ENCODE measurements at places on chromosomes 1 and 21.

- DNase-seq: no peak
Measured at GRCh38 chr1:247322442-247322841, 9.2 kb downstream of the ZNF496 start.

- DNase-seq: no peak
Measured at GRCh38 chr1:108534759-108535158, 25.1 kb upstream of the EEIG2 start.

DNA sequence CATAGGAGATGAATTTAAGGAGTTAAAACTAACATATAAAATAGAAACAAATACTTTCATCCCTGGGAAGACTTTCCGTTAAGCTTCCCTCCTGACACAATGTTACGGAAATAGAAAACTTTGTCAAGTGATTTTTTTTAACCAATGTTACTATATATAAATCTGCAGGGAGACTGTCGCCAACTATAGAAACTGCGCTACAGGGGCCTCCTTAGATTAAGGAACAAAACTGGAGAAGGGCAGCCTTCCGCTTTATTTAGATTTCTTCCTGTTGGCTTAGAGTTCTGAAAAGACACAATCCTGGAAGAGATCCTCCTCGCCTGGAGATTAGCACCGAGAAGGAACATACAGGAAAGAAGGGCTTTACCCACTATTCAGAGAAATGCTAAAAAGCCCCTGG, 1.5 kb downstream of the MGST3 start:
- DNase-seq: no peak

GRCh38 chr1:81920245-81920740, 119.6 kb downstream of the ADGRL2 start:
- no peak for DNase-seq

DNA sequence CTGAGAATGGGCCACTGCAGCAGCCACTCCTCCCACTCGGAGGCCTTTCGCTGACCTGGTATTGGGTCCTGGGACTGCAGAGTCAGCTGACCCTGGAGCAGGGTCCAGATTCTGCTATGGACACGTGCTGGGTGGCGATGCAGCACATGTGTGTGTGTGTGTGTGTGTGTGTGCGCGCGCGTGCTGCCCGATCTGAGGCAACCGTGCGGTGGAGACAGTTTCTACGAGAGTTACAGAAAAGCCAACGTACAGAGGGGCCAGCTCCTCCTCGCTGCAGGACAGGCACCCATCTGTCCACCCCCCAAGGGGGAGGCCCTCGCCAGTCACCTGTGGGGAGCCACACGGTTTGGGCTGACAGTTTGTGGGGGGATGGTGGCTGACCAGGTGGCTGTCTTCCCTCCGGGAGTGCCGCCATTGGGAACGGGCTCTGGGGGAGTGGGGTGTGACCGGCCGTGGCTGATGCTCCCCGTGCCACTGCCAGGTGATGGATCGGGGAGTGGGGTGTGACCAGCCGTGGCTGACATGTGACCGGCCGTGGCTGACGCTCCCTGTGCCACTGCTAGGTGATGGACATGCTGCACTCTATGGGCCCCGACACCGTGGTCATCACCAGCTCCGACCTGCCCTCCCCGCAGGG, 24.0 kb downstream of the CSTB start:
- no peak for DNase-seq

- DNase-seq: no peak
Measured at GRCh38 chr21:14493731-14494130, 52.4 kb downstream of the SAMSN1 start.

- DNase-seq: no peak
Measured at GRCh38 chr1:196545222-196545621, 63.0 kb downstream of the KCNT2 start.

DNA sequence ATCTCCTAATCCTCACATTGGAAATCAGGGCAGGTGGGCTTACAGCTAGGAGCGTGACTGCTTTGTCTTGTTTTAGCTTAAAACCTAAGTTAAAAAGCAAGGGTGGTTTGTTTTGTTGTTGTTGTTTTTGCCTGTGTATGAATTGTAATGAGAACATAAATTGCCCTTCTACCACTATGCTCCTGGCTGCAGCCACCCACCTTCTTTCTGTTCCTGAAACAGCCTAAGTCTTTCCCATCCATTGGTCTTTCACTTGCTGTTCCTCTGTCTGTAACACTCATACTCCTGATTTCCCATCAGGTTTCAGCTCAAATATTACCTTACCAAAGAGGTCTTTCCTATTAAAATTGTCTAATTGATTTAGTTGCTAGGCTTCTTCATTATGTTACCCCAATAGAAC, 604 bp upstream of the TMEM79 start:
- DNase-seq: no peak

- no peak for DNase-seq
Measured at GRCh38 chr1:180382326-180383115, 119.9 kb downstream of the ACBD6 start.

DNA sequence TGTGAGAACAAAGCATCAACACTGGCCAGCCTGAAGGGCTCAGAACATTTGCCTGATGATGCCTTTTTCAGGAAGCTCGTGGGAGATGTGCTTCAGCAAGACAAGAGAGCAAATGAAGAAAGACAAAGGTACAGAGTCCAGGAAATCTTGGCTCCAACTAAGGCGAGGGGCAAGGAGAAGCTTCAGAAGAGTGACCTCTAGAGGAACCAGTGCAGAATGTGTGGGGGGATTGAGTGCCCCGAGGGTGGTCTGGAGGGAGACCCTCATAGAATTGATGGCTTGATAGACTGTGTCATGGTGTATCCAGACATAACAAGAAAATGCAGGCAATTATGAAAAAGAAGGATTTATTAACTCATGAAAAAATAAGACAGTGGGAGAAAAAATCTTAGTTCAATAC, 15.3 kb upstream of the NLRP3 start:
- no peak for DNase-seq

DNA sequence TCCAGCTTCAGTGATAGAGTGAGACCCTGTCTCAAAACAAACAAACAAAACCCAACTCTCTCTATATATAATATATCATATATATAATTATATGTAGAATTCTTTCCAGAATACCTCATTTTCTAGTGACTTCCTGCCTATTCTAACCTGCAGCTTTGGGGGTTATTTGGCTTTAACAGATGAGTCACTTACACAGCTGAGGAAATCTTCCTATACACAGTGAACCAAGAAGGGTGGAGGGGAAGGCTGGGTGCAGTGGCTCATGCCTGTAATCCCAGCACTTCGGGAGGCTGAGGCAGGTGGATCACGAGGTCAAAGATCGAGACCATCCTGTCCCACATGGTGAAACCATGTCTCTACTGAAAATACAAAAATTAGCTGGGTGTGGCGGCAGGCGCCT, 9.2 kb downstream of the RAB29 start:
- DNase-seq: no peak

DNA sequence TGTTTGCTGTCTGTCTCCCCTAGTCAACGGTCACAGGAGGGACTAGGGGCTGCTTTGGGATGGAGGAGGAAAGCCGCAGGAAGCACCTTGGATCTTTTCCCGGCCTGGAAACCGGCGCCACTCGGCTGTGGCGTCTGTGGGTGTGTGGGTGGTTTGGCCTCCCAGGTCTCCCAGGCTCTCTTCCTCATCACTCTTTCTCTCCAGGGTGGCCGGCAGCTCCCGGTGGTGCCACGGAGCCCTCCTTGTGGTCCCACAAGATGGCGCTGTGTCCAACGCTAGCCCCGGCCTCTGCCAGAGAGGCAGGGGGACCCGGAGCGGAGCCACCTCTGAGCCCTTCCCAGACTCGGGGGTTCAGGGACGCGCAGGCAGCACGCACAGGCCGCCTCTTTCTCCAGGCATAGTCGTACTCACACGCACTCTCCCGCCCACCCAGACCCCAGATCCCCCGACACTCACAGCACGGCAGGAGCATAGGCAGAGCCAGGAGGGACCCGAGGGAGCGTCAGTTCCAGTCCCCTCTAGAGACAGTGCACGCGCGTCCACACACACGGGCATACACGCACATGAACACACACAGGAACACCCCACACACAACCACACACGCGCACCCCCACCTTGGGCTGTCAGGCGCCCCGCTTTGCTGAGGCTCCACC, 31.2 kb downstream of the CDCP2 start:
- DNase-seq: peak; percentile 32

DNA sequence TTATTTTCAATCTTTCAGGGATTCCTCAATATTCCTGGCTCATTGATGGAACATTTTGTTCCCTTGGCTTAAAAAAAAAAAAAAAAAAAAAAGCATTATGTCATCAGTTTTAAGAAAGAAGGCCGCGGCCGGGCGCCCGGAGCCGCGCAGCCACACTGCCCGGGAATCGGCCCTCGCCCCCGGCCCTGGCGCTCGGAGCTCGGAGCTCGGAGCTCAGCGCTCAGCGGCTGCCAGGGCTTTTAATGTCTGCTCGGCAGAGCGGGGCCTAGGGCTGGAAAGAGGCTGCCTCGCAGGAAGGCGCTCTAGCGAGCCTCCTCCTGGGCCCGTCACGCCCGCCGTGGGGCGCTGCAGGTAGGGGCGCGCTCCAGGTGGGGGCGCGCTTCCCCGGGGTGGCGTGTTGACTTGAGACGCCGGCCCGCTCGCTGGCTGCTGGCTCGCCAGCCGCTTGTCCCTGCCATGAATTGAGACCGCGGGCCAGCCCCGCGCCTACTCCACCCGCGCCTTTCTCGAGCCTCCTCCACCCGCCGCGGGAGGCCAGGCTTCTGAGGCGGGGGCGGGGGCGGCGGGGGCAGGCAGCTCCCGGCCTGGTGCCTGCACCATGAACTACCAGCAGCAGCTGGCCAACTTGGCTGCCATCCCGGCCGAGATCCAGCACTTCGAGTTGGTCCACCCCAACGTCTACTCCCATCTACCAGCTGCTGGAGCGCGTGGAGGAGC, 5.4 kb upstream of the TDRD5 start:
- no peak for DNase-seq

DNA sequence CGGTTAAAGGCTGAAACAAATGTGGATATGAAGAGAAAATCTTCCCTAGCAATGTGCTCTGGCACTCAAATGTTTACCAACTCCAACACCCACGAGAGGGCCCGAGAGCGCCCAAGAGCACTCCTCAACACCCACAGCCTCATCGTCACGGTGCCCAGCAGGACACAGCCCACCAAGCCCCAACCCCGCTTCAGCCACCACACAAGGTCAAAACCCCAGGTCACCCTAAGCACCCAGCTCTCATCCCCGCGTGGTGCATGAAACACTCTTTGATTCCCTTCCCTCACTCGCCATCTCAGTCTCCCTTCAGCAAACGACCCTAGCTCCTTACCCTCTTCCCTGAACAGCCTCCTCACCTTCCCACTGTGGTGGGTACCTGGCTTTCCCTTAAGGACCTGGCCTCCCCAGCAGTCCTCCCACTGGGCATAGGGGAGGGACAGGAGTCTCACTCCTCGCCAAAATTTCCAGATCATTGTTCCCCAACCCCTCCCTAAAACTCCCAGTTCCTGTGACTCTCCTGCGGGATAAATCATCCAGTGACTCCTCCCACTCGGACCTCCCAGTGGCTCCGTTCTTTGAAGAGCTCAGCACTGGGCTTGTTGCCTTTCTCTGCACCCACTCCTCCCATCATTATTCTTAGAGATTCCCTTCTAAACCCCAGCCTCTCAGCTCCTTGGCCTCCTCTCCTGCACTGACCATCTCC, 170.4 kb upstream of the SYT6 start:
- no peak for DNase-seq

GRCh38 chr21:45253633-45254459, 33.8 kb downstream of the POFUT2 start:
- DNase-seq: no peak

- DNase-seq: no peak
Measured at GRCh38 chr1:169105434-169106094, 926 bp upstream of the ATP1B1 start.

DNA sequence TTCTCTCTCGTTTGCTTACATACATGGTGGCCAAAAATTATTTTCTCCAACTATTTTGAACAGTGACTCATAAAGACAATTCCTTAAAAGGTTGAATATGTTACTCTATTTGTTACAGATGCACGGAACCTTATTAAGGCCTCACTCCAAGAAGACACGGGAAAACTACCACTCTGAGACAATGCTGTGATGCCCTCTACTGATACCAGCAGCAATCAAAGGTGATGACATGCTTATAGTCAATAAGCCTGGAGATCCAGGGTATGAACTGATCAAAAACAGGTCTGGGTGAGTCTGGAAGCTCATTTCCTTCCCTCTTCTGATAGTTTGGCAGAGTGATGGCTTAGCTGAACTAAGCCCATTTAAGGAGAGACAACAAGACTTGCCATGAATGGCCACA, 563.0 kb downstream of the LRRIQ3 start:
- no peak for DNase-seq

DNA sequence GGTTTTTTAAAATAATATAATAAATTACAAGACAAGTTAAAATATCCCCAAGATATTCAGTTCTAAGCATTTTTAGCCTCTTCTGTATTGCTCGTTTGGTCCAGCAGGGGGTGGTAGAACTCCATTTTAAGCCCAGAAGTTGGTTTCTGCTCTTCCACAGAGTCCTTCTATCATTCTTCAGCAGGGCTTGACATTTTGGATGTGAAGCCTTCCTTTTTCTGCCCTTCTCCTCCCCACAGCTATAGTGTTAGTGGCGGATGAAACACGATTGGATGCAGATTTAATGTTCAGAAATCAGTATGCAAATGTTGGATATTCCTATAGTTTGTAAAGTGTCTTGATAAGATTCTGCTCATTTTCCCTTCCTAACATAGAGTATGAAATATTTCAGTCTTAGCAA, 1.4 kb downstream of the NCAM2 start:
- DNase-seq: no peak

GRCh38 chr1:245768596-245768995, 613.8 kb downstream of the KIF26B start:
- no peak for DNase-seq

- no peak for DNase-seq
Measured at GRCh38 chr1:13583966-13584791, 547 bp downstream of the PDPN start.

DNA sequence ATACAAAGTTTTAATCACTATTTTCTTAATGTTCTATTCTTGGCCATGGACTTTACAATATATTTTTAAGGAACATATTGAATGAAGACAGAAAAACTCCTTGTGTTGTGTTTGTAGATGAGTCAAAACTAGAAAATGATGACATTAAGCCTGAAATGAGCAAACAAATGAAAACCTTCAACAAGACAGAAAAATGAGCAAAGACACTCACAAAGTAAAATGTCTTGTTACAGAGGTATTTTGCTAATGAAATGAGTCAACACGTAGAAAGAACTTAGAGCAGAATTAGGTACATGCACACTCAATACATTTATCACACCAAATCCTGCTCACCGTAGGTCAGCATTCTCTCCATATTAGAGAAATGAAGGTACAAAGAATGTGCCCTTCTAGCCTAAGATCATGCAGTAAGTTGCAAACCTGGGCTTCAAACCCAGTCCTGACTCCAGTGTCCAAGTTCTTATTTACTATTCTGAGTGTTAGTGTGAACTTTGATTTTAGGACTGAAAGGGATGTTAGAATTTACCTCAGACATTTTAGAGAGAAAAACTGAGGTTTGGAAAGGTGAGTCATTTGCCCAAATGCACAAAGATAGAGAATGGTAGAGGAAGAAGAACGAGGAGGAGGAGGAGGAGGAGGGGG, 133.9 kb upstream of the SGIP1 start:
- DNase-seq: no peak

DNA sequence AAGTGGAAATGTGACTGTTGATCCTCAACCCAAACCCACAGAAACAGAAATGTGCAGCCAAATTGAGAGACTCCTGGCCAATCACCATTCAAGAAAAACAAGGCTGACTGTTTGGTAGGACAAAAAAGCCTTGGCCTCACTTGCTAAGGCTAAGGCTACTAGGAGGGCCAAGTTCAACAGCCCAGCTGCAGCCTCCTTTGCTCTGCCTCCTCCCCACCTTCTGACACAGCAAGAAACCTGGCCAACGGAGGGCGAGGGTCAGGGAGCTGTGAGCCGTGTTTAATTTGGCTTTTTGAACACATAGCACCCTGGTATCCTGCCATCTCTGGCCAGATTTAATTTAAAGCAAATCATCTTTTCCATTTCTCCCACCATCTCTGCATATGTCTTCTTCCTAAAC, 165.8 kb upstream of the RAB4A start:
- DNase-seq: no peak
